ENCODE measurements at places on chromosomes 13 and 19.

DNA sequence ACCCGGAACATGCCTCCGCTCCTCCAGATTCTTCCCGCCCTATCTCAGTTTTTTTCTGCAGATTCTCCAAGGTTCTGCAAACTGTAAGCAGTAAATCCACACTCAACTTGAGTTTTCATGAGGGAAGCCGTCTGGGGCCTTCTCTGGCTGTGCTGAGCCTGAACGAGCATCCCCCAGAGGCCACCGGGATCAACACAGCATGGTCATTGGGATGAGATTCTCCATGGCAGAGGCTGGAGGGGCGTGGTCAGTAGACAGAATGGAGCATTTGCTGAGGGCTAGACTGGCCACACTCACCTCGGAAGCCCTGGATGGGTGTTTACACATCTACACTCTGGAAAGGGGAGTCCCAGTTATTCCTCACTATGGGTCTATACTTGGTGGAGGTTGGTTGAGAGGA, 2.3 kb upstream of the LILRA4 start:
- DNase-seq: no peak

- DNase-seq: no peak
These were observed 7.4 kb upstream of the CDC34 start for GRCh38 chr19:524062-524674.

GRCh38 chr13:26855921-26856320, 95.3 kb upstream of the GPR12 start:
- DNase-seq: no peak

- DNase-seq: no peak
These were observed 1.1 kb downstream of the EHD2 start for GRCh38 chr19:47714339-47714738.

DNA sequence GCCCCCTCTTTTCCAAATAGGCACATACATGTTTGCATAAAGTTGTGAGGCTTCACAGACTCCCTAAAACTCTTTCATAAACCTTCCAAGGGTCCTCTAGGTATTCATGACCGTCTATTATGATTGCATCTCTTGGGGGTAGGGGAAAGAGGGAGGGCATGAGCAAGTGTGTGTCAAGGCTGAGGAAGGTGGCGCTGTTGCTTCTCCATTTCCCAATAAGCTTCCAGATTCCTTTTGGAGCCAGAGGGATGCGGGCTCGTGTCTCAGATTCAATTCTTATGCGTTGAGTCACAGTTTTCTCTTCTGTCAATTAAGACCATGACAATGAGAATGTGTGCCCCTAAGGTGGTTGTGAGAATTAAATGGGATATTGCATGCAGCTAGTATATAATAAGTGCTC, 51.0 kb upstream of the CYP2A7 start:
- no peak for DNase-seq

DNA sequence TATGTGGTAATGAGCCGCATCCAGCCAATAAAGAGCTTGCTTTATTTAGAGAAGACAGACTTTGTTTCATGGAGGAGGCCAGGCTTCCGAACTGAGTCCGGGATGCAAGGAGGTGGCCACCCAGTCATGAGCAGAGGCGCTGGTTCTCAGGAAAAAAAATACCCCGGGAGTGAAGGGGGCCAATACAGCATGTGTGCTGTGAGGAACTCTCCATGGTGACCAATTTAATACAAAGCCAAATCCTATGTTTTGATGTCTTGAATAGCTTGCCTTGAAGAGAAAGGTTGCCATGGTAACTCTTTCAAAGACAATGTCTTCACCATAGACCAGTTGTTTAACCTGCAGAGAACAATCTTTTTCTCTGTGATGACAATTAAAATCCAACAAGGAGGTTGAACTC, 43.4 kb upstream of the PDCD5 start:
- no peak for DNase-seq

DNA sequence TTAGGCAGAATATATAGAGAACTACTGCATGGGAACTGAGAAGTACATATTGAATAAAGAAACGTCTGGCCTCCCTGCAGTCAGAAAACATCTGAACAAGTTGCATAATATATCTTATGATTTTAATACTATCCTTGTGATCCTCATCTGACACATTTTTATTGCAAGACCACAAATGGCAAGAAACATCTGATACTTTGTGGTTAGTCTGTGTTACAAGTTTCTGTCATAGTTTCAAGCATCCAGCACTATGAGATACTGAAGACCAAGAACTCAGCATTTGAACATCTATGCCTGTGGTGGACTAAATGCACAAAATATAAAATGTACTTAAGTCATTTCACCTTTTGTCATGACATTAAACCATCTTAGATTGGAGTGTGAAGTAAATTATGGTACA, 1175.8 kb upstream of the MIR17HG start:
- DNase-seq: no peak

DNA sequence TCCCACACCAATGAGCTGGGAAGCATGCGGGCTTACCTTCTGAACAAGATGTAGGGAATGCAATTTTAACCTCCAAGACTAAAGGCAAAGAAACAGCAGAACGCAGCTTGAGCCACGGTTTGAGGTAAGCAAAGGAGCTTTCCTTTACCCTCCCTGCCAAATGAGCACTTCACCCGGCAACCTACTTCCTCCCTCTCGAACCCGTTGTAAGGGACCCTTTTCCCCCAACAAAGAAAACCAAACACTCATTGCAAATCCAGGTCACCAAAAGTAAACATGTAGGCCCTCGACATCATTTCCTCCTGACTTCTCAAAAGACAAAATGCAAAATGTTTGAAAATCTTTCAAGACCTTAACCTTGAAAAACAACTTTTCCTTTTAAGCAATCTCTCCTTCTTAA, 65.3 kb downstream of the ABCC4 start:
- no peak for DNase-seq

DNA sequence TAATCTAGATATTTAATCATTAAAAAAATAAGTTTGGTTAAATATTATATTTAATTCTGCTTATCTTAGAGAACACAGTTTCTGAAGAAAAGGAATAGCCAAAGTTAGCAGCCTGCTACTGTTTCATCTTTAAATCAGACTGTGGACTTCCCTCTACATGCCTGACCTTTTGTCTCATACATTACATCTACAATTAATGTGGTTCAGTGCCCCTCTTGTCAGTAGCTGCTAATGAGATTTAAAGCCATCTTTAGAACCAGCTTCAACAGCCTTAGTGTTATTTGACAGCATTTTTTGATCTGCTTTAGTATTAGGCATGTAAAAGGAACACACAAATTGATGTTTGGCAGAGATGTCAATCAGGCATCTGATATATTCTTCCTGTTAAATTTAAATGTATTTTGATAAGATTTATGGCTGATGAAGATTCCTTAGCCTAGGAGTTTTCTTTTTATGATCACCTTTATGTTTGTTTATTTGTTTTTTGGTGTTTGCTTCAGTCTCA, 1925.8 kb upstream of the PRR20A start:
- no peak for DNase-seq

Measured in HTR-8/SVneo (cell line).